ENCODE measurements at places on chromosomes 3 and 15.

- no peak for DNase-seq
Measured at GRCh38 chr15:98221144-98221543, 260.6 kb downstream of the ARRDC4 start.

- DNase-seq, result no peak
Measured at GRCh38 chr3:139388821-139389551, 461 bp downstream of the COPB2 start.

DNA sequence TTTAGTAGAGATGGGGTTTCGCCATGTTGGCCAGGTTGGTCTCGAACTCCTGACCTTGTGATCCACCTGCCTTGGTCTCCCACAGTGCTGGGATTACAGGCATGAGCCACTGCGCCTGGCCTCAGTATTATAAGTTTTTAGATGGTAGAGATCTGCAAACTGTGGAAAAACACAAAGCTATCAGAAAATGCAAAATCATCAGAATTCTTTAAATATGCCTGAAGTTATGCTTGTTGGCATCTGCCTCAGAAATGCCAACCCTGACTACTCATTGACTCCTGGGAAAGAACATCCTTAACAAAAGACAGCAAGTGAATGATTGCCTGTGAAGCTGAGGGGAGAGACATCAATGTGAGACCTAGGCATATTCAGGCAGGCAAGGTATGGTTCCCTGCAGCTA is 94.3 kb upstream of the MB21D2 start:
- DNase-seq, result no peak

DNA sequence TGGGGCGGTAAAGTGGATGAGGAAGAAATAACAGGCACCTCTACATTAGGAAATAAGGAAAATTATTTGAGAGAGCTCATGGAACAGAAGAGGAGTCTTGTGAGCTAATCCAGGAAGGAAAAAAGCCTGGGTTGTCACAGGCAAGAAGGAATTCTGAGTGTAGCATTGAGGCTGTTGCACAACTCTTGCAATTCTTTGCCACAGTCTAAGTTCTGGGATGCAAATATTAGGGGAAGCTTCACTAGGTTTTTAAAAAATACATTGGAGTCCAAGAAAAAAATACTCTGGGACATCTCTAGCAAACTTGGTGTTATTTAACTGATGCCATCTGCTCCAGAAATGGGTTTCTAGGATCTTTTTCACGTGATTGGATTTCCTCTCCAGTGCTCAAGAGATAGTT is 122.3 kb downstream of the SPATA16 start:
- DNase-seq, result no peak

DNA sequence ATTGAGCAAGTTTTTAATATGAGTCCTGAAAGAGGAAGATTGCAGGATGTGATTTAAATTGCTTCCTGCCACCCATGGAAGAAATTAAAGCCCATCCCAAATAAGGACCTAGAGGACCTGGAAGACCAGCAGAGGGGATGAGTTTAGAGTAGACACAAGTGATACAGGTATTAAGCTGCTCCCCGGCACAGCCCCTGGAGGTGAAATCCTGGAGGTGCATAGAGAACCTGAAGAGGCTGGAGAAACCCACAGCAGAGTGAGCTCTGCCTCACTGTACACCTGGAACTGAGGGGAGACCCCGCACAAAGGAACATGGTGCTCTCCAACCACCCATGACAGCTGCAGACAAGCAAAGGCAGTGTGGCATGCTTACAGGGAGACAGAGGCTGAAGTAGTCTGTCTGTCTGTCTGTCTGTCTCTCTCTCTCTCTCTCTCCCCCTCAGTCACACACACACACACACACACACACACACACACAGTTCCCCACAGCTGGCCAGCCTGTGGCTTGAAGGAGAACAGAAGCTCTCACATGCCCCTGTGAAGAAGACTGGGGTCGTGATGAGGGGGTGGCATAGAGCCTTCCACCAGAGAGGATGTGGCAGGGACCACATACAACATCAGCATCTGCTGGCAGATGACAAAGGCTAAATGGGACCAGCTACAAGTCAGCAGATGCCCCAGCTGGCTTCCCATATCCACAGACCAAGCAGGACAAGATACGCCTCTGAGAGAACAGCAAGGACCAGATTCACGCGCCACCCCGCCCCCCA is 38.1 kb downstream of the FSIP1 start:
- DNase-seq, result no peak

GRCh38 chr3:118803096-118803476 is 231.6 kb downstream of the IGSF11 start:
- no peak for DNase-seq

DNA sequence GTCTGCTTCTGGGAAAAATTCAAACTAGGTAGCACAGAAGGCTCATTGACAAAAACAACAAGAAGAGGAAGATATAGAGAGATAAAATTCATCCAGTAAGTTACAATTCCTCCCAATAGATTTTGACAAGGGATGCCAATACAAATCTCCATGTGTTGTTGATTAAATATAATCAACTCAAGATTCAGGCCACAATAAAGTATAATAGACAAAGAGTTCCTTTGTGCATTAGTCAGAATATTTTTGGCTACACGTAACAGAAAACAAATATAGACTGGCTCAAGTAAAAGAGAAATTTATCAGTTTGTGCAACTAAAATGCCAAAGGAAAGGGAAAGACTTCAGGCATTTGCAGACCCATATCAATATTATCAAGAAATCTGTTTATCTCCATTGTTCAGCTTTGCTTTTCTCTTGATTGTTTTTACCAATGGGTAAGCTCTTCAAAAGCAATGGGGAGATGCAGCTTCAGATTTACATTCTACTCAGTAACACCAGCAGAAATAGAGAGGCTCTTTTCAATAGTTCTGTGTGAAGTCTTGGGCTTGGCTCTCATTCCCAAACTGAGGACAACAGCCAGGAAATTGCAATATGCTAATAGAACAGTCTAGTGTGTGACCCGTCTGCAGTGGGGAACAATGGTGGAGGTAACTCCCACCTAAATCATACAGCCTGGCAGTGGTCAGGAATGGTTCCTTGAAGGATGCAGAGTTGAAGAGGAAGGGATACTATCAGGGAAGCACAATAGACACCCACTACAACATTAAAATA is 77.6 kb upstream of the PROK2 start:
- DNase-seq, result no peak

GRCh38 chr15:66864086-66864830 is 162.2 kb downstream of the SMAD6 start:
- no peak for DNase-seq

DNA sequence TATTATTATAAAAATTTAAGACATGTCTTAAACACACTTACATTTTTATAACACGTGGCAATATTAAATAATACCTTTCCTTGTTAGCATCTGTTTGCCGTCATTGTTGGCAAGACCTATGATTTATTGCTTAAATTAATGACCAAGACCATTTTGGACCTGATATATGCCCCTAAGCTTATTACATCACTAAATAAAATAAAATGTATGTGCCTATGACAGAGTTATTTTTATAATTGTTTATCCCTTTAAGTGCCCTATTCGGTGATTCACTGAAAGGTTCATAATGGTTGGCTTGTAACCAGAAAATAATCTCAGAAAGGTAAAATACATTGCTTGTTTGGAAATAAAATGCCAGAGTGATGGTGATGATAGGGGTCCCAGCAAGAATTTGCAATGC is 17.5 kb downstream of the CDIN1 start:
- DNase-seq, result no peak

- no peak for DNase-seq
Measured at GRCh38 chr3:54427501-54427900, 305.1 kb downstream of the CACNA2D3 start.

- no peak for DNase-seq
Measured at GRCh38 chr15:42038401-42038800, 17.6 kb upstream of the PLA2G4E start.

DNA sequence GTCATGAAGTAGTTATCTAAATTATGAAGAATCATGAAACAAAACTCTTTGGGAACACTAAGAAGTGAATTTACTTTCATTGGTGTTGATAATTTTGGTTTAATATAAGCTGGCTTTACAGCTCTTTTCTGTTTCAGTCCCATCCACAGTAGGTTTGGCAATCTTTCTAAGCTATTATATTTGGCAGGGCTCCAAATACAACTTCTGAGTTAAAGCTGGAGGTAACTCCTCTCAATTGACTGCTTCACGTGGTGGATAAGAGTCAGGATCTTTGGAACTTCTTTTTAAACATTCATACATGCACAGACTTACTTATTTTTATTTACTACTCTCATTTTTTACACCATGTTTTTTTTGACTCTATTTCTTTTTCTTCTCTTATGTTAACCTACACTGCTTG is 106.5 kb upstream of the EPHA3 start:
- DNase-seq, result no peak

DNA sequence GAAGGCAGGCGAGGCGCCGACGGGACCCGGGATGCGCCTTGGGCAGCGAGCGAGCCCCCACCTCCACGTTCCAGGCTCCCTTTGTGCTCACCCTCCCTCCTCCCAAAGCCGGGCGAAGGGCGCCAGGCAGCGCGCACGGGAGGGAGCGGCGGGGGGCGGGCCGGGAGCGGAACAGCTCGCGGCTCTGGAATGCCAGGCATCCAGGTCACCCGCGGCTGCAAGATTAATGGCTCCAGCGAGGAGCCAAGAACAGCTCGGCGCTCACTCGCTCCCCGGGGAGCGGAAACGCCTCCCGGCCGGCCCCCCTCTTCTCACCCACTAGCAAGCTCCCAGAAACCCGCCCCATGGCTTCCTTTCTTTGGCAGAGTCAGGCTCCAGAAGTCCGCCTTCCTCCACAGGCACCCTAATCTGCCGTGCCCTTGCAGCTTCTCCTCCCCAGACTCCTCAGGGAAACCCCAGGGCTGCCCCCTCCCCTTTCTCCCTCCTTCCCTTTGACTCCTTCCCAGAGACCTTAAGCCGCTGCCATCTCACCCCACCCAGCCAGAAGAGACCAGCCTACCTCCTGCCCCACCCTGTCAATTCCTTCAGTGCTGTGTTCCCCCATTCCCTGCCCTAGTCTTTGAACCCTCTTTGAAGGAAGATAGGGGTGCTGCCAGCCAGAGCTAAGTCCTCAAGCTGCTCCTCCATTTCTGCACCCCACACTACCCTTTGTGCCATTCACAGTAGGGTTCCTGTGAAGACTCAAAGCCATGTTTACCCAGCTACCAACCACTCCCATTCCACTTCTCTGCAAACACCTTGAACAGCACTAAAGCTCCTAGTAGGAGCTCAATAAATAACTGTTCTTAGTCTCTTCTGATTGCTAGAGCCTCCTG is 9.9 kb downstream of the AMOTL2 start:
- DNase-seq, result peak; percentile 30

Measured in activated T-cell treated with anti-CD3 and anti-CD28 coated beads, Interleukin-2, amount 50 U/mL, for 48 hours (primary cell).